ENCODE measurements at places on chromosomes 5 and 9.

DNA sequence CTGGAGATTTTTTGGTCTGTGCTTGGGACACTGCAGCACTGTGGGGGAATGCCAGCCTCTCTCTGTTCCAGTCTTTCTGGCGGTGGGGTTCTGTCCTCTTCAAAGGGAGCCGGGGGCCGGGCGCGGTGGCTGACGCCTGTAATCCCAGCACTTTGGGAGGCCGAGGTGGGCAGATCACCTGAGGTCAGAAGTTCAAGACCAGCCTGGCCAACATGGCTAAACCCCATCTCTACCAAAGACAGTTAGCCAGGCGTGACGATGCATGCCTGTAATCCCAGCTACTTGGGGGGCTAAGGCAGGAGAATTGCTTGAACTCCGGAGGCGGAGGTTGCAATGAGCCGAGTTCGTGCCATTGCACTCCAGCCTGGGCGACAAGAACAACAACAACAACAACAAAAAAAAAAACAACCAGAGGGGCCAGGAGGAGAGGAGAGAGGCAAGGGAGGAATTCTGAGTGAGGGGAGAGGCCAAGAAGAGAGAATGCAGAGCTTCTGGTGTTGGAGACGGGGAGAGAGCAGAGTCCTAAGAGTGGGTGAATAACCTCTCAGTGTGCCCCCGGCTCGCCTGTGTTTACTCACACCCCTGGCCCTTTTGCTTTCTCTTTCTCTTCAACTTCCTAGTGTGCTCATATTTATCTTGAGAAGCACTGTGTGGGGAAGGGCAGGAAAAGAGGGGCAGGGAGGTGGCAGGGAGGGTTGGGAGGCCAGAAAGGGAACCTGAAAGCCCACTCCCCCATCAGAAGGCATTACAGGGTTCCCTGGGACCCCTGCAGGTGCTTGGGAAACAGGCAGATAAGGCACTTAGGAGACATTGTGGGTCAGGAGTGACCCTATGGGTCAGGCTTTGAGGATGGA lies 3.2 kb upstream of the SET start:
- DNase-seq = no peak

DNA sequence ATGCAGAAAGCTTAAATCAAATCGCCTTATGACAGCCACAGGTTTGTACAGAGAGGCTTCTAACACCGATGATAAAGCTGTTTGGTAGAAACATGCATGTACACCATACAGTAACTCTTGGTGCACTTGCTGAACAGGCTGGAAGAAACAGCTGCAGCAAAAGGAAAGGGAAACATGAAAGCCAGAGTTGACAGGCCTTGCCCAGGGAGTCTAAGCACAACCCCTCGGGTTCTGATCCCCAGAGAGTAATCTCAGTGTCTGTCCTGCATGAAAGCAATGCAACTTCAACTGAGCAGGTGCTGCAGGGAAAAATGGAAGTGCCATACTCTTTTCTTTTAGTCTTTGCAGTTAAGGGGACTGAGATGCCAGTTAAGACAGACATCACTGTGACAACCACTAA lies 419.9 kb downstream of the BNC2 start:
- no peak for DNase-seq

GRCh38 chr9:35728041-35728971 lies 3.7 kb downstream of the TLN1 start:
- peak; percentile 60 for DNase-seq

GRCh38 chr5:137566780-137567179 lies 67.7 kb upstream of the SPOCK1 start:
- no peak for DNase-seq

Data from Jurkat, Clone E6-1 (cell line).